NCI-H1694 (cell line): ENCODE measurements at places on chromosomes 7 and 10.

DNA sequence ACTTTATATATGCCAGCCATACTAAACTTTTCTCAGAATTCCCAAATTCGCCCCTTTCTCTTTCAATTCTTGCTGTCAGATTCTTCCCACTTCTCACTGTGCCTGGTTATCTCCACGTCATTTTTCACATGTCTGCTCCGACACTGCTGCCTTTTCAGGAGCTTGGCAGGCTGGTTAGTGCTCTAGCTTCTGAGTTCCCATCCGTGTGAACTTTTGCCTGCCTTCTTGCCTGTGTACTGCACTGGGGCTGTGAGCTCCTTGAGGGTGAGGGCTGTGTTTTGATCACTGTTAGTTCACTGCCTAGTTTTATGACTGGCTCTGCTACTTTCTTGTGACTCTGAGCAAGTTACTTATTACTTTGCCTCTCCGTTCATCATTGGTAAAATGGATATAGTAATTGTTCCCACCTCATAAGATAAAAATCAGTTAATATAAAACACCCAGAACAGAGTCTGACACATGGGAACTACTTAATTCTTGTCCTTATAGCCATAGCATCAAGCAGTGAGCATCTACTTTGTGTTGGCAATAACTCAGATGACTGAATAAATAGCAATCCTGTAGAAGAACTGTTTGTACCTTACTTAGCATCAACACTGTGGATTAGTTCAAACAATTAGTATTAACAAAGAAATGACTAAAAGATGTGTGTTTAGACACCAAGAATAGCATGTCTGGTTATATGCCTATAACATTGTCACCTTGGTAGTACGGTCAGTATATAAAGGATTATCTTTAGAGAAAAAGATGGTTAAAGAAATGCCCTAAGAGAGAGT is 5.5 kb downstream of the GSTO1 start:
- no peak for DNase-seq

DNA sequence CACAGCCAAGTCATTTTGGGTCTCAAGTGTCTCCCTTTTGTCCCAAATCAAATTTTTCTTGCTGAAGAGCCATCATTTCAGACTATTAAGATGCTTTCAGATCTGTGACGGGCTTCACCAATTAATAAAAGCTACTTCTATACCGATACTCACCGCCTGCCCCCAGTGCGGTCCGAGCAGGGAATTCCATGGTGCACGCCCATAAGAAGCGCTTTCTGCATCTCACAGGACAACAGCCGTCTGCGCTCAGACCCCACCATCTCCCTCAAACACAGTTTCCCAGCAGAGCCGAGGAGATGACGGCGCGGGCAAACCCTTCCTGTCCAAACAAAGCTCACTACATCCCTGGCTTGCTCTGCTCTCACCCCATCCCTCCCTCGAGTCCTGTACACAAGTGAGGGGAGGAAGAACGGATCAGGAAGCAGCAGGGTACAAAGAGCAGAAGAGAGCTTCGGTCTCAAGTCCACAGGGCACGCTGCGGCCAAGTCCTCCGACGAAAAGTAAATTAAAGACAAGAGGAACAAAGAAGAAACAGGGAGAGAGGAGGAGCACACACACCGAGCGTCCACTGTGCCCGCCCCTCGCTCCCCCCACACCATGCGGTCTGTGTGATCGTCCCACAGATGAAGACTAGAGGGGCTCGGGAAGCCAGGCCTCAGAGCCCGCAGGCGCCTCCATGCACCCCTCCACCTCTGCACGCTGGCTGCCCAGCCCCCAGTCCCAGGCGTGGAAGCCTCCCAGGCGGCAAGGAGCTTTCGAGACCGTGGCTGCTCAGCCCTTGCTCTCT is 121.9 kb downstream of the MAD1L1 start:
- no peak for DNase-seq

DNA sequence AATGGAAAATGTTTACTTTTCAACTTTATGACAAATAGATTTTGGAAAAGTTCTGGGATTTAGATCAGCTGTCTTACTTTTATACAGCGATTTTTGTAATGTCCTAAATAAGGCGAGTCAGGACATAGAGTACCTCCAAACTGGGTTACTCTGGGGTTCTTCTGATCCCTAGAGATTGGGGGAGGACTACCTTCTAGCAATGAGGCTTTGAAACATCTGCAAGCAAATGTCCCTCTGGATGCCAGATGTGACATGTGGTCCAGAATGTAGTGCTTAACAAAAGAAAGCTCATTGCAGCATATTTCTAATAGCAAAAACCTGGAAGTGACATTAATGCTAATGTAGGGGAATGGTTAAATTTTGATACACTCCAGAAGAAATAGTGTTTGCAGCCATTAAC is 36.1 kb downstream of the ABRAXAS2 start:
- no peak for DNase-seq

DNA sequence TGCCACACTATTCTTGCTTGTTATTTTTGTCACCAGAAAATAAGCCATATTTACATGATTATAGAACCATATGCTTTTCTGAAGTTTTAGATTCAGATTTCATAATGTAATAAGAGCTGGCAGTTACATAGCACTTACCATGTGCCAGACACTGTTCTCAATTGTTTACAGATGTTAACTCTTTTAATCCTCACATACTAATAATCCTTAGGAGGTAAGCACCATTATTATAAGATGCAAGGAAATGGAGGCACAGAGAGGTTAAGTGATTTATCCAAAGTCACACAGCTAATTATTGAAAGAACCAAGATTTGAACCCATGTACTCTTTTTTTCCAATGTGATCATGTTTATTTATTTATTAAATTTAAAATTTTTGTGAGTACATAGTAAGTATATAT is 57.2 kb downstream of the CREB5 start:
- DNase-seq: no peak

DNA sequence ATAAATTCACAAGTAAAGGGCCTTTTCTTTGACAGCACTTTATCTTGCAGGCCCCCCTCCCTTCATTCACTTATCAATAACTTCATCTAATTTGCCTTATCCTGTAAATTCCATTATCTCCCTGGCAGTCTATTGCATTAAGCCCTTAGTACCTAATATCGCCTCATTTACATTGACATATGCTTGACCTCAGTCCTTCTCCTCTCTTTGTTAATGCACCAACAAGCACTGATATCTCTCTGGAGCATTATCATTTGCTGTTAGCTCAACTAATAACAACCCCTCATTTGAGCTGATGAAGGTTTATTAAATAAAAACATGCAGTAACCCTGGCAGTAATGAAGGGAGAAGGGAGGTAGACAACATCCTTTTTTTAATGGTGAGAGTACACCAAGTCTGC is 46.8 kb downstream of the EXOC4 start:
- DNase-seq: no peak

DNA sequence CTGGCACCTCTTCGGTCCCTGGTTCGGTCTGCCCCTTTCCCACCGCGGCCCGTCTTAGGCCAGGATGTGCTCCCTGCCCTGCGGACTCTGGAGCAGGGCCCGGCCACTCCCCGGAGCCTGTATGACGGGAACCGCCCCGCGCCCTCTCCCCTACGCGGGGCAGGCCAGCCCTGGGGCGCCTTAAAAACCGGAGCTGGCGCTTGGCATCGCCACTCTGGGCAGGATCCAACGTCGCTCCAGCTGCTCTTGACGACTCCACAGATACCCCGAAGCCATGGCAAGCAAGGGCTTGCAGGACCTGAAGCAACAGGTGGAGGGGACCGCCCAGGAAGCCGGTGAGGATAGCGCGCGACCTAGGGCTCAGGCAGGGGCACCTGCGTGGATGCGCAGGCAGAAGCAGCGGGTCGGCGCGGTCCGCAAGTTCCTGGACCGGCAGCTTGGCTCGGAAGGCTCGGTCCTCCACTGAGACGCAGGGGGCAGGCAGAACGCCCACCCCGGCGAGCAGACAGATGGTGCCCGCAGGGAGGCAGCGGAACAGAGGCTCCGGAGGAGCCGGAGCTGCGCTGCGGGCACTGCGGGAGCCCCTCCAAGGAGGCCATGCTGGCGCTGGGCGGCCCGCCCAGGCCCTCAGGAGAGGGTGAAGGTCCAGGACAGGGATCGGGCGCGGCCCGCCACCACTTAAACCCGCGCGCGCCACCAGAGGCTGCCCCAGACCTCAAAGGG is at the start of gene ADIRF:
Gene ADIRF, plus strand, starts transcription at position 212 of the 723 bp plus-strand sequence. Its CDS starts 63 bp downstream, at position 275.
- DNase-seq: peak; percentile 61

DNA sequence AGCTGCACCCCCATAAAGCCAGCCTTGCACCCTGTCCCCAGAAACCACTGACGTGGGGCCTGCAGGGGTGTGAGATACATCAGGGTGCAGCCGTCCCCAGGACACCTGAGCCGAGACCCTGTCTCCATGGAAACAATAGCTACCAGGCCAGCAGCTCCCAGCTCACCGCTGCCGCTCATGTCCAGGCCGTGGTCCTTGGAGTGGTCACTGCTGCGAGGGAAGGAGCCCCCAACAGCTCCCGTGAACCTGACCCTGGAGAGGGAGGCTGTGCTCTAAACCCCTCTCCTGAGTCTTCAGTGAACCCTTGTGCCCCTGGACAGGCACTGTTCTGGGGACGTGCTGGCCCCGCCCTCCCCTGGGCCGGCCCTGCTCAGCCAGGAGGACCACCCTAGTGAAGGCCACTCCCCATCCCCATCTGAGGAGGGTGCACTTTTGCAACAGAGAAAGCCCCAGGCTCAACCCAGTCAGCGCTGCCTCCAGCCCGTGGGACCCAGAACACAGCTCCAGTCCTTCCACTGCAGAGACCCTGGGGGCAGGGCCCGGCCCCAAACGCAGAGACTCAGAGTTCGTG is 19.6 kb upstream of the INPP5A start:
- no peak for DNase-seq

DNA sequence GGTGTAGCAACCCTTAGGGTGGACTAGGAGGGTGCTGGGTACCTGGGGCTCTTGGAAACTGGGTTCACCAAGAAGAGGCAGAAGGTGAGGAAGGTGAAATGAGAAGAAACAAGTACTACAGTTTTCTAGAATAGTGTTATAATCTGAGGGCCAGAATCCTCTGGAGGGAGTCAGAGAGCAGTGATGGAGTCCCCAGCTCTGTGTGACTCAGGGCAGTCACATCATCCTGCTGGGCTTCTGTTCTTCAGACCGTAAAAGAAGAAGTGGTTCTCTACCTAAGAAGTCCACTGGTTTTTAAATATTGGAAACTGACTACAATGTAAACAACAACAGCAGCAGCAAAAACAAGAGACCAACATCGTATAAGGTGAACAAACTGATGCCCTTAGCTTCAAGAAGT is 197.3 kb downstream of the PRPF18 start:
- no peak for DNase-seq

GRCh38 chr10:131816941-131817700 is 83.7 kb upstream of the PPP2R2D start:
- DNase-seq: no peak
